ENCODE measurements at places on chromosomes 6 and 20.

GRCh38 chr6:157069585-157069984, 253.7 kb downstream of the TMEM242 start:
- no peak for DNase-seq

DNA sequence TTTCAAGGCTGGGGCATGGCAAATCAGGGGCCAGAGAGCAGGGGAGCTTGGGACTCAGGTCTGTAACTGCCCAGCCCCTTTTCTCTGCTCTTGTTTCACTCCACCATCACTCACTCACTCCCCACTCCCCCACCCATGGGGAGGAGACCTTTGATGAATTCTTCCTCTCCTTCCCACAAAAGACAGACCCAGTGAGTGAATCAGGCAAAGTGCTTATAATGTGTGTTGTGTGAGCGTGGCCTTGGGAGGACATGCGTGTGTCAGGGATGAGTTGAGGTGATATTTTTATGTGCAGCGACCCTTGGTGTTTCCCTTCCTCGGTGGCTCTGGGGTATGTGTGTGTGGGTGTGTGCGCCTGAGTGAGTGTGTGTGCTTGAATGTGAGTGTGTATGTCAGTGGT, 1.0 kb upstream of the CUL9 start:
- no peak for DNase-seq

DNA sequence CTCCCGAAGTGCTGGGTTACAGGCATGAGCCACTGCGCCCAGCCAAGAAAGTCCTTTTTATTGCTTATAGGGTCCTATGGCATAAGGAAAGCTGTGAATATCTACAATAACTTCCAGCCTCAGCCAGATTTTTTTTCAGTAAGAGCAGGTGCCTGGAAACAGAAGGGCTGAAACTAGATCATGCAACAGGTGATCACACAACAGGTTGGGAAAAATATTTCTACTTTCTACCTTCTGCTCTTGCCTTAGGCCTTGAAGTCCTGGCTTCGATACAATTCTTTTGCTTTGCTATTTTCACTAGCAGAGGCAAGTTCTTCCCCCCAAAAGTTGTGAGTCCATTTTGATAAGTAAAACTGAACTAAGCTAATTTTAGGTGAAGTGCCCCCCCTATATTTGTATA, 9.7 kb upstream of the FBXO30 start:
- no peak for DNase-seq

DNA sequence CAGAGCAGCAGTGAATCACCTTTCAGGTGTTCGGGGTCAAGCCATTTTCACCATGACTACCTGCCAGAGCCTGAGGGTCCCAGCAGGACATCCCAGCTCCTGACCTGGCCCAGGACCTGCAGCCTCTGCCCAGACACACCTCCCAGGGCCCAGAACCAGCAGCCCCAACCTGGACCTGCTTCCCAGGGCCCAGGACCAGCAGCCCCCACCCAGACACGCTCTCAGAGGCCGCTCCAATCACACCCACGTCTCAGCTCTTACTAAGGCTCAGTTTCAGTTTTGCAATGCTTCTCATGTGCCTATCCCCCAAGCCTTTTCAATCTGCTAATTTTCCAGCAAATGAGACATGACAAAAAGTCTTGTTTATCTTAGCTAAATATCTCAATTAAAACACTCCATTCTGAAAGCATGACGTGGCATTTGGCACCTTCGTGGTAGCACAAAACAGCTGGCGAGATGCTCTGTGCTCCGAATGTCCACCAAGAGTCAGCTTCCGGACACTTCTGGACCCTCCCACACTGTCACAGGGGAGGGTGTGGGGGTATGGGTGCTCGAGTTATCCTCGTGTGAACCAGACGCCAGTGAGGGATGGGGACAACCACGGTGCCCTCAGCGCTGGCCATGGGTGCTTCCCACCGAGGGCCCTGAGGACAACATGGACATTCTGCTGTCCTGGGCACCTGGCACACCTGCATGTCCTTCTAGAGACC, 253.2 kb downstream of the DLL1 start:
- DNase-seq: no peak

GRCh38 chr20:36572701-36573102, 695 bp upstream of the TGIF2 start:
- no peak for DNase-seq

- no peak for DNase-seq
Measured at GRCh38 chr20:7520361-7520760, 419.9 kb downstream of the HAO1 start.

DNA sequence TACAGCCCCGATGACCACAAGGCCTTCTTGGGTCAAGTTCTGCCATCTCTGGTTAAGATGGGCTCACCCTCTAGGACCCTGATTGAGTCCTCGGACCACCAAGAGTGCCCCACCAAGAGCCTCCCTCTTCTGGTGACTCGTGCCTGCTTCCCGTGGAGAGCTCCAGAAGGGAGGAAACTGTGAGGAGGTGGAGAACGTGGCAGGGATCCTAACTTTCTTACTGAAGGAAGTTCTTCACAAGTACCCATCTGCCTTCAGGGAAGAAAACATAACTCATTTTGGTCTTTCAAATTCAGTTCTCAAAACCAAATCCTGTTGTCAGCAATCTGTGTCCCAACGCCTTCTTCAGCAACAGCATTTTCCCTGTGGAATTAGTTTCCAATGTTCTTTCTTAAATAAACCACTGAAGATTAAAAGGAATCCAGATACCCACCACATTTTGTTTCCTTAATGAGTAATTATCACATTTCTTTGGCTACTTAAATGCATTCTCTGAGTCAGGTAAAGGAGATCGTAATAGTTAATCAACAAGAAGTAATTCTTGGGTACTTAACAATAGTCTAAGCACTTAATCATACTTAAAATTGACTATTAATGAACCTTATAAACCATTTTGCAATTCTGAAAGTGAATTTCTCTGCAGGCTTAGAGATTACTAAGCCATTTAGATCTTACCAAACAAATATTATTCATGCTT, 185.8 kb upstream of the SGK1 start:
- no peak for DNase-seq

DNA sequence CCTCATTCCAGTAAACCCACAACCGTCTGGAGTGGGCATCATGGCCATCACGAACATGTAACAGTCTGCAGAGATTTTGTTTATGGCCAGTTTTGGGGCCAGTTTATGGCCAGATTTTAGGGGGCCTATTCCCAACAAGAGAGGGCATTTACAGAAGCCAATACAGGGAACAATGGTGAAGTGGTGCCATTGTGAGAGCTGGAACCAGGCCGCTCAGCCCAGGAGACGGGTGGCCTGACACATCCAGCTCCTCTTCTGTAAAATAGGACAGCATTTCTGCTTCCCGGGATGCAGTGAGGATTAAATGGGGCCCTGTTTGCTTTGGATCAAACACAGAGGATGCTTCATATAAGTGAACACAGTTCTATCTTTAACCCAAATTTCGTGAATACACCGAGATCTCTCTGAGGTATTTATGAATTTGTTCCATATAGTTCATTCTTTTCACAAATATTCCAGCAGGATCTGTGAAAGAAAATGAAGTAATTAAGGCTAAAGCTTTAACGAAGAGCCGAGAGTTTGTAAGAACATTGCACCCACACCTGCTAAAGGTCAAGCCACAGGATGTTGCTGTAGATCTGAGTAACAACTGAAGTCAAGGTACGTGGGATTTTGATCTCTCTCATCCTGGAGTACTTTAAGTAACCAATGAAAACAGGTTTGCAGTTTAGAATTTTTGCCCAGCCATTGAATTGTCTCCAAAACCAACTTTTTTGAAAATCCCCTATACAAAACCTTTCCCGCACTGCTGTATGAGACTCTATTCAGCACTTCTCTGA, 14.5 kb upstream of the SIRPG start:
- no peak for DNase-seq

GRCh38 chr6:162917506-162917905, 189.7 kb downstream of the PACRG start:
- DNase-seq: no peak

DNA sequence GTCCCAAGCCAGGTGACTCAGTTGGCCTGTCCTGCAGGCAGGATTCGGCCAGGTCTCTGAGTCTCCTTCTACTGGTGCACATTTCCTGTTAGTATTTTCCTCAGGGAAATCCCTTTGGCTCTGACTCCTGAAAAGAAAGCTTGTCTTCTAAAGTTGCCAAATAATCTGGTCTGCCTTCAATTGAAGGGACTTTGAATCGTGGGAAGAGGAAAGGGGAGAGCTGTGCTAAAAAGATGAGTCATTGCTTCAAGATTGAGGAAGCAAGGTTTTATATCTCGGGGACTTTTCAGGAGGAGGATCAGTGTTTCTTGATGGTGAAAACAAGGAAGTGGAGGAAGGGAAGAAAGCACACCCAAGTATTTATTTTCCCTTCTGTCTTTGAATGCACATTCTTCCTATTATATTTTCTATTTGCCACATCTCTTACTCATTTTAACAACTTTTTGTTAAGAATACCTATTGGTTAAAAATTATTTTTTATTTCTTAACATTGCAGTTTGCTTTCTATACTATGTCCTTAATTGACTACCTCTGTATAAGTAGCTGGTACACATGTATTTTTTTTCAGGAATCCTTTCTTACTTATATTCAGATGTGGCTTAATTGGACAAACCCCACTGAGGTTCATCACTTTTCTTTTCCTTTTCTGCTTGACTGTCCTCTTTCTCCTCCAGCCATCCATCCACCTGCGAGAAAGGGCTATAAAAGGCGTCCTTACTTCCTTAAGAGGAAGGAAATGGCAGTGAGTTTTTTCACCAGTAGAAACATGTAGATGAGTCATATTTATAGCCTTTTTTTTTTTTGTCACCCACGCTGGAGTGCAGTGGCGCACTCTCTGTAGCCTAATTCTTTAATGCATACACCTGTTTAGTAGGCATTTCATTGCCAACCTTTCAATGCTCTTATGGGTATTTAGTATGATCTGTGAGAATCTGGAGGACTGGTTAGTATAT, 15.0 kb upstream of the IFNGR1 start:
- no peak for DNase-seq

GRCh38 chr6:133306931-133307330, 65.8 kb downstream of the EYA4 start:
- no peak for DNase-seq

- DNase-seq: no peak
Measured at GRCh38 chr20:41165001-41165882, 27.9 kb downstream of the PLCG1 start.
